ENCODE measurements at places on chromosomes 6 and 20.

GRCh38 chr6:71733970-71734899 lies 152.1 kb upstream of the RIMS1 start:
- DNase-seq, result no peak

DNA sequence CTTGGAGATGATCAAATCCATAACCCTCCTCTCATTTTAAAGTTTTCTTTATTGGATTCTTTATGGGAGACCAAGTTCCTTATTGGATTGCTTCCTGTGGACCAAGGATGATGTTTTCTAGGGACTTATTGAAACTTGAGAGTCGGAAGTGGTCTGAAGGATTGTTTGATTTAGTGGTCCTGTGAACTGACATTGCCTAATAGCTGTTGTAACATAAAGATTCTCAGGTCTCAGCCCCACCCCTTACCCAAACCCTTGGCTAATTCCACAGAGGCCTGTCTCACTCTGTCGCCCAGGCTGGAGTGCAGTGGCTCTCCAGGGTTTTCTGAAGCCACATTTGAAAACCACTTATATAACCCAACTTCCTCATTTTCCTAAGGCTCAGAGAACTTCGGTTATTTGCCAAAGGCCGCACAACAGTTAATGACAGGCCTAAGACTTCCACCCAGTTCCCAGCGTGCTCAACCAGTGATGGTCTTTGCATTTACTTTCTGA lies 77.0 kb downstream of the ATXN1 start:
- DNase-seq, result no peak

- no peak for DNase-seq
Measured at GRCh38 chr6:16334671-16335070, 96.3 kb downstream of the GMPR start.

DNA sequence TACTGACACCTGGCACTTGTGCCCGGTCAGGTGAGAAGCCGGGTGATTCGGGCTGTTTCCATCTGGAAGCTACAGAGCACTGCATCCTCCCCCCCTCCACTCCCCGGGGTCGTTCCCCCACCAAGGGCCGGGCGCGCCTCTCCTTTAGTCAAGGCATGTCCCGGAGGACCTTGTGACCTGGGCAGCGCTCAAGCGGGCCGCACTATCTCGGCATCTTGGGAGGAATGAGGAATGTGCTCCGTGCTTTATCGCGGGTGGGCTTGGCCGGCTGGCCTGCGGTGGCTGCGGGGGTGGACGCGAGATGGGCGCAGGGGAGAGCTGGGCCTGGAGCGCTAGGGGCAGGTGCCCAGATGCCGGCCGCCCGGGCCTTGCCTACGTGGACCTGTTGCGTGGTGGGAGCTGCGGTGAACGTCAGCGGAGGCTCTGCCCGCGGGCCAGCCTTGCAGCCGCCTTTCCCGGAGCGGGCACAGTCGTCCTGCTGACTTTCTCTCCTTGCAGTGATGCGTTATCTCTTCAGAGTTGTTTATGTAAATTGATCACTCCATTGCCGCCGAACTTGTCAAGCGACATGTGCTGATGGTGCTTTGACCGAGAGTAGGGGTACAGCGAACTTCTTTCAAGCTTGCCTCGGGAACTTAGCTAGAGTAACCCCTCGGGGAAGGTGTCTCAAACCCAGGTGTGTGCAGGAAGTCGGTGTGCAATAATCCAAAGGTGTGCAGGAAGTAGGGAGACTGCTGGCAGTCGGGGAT lies 1.1 kb downstream of the LRRC1 start:
- peak; percentile 7 for DNase-seq

DNA sequence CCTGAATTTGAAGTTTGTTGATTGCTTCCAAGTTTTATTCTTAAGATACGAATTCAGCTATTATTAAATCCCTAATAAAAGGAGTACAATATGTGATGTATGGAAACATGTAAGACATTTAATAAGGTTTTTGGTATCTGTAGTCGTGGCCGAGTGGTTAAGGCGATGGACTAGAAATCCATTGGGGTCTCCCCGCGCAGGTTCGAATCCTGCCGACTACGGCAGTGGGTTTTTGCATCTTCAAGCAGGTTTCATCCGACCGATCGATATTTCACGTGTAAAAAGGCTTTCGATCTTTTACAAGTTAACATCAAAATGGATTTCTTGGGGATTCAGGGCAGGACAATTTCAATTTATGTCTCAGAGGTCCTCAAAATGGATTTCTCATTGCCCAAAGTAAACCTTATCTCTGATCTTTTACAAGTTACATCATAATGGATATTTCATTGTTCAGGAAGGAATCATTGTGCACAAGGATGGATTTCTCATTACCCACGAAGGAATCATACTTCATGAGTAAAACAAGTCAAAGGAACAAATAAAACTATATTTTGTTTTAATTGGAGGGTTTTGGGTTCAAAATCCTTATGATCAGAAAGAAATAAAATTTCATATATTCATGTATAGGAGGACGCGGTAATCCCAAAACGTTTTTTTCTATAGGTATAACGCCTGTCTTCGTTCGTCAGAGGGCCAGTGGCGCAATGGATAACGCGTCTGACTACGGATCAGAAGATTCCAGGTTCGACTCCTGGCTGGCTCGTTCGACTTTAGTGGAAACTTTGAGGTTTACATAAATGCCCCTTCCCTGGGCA lies 37.3 kb upstream of the BTN3A2 start:
- peak; percentile 35 for DNase-seq

DNA sequence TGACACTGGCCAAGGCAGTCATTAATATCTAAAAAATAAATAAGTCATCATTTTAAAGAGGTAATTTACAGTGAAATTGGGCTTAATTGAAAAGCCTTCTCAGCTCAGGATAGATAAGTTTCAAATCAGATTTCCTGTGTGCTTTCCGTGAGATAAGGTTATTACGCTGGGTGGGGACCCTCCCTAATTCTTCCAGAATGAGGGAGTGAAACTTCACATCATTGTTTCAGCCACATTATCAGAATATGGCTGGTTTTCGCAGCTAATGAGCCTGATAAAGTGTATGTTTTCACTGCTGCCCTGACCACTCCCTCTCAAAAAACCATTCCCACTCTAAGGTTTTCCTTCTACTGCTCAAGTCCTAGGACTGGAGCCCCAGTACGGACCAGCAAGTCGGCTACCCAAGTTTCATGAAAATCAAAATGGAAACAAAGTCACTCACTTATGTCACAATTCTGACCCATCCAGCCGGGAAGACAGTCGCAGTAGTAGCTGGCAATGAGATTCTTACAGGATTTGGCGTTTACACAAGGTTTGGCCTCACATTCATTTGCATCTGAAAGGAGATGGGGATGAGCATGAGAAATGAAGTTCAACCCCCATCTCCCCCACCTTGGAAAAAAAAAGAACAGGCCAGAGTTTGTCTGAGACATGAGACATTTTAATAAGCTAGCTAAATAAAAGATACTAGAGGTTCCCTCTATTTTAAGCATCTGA lies 24.6 kb downstream of the JAG1 start:
- DNase-seq, result no peak

DNA sequence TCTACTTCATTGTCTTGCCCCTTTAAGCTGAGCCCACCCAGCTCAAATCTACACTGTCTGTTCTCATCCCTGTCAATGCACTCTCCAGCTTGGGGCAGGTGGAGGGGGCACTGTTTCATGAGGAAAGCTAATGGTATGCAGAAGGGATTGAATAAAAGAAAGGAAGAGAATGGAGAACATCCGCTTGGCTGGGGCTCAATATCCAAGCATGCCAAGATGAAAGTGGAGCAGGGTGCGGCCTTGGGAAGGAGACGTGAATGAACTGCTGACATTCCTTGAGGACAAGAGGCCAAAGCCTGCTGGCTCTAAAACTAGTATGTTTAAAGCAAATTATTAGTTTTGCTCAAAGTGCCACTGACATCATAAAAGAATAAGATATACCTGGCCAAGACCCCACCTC lies 24.2 kb downstream of the AKAP12 start:
- DNase-seq, result no peak

DNA sequence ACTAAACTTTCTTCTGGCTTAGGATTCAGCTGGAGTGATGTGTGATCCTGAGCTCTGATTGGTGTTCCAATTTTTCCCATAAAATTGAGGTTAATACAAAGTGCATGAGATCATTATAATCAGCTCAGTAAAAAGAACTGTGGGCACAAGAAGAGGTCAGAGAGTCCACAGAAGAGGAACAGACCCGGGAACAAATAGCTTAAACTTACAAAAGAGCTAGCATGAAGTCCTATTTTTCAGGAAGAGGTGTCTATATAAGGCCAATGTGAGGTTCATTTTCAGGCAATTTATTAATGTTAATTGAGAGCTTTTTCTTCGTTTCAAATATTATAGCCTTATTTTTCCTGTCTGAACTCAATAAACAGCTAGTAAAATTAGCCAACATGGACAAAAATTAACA lies 26.9 kb upstream of the STX11 start:
- DNase-seq, result no peak

- no peak for DNase-seq
Measured at GRCh38 chr6:12516070-12516469, 200.5 kb upstream of the PHACTR1 start.

- no peak for DNase-seq
Measured at GRCh38 chr6:97151601-97152000, 131.4 kb downstream of the MMS22L start.

DNA sequence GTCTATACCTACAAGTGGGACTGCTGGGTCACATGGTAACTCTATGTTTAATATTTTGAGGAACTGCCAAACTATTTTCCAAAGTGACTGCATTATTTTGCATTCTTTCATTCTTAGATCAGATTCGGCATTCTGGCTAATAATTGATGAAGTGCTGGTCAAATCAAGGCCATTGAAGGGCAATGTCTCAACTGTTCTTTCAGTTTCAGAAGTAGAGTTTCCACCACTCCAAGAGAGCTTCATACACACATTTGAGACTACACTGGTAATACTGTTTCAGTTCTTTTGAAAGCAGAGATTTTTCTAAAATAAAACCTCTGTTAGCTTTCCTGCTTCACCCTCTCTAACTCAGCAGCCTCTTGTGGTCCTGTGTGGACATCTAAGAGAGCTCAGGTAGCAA lies 154.5 kb downstream of the CFAP61 start:
- no peak for DNase-seq

DNA sequence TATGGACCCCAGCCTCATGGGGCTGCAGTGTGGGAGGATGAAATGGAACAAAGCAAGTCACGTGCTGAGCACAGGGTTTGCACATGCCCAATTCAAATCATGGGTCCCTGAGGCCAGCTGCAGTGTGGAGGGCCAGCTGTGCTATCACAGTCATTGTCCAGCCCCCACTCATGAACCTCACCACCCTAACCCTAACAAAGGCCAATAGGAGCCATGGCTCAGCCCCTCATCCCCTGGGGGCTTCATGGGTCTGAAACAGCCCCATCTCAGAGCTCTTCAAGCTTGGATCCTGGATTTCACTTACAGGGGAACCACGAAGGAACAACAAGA lies 125.6 kb upstream of the MAFB start:
- DNase-seq, result no peak

DNA sequence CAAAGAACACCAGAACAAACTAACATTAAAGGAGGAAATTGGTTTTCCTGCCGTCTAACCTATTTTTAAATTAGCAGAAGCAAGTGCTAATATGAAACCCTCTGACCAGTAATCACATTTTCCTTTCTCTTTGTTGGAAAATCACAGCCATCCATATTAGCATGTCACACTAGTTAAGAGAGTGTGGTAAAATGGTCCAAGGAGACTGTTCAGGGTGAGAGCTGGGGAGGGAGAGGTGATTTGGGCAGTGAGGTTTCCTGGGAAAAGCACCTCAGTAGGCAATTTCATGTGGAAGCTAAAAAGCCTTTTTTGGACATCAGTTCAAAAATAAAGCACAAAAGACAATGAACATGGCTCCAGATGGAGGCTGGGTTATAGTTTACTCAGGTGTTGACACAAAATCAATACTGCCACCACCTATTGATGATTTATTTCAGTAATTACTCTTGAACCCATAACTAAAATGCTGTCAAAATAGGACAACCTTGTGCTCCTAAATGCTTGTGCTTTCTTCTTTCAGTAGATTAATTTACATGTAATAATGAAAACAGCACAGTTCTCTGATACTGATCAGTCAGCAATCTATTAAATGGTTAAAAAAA lies 333.2 kb downstream of the SAMD5 start:
- no peak for DNase-seq

- DNase-seq, result no peak
Measured at GRCh38 chr6:144820270-144820669, 535.1 kb downstream of the UTRN start.

DNA sequence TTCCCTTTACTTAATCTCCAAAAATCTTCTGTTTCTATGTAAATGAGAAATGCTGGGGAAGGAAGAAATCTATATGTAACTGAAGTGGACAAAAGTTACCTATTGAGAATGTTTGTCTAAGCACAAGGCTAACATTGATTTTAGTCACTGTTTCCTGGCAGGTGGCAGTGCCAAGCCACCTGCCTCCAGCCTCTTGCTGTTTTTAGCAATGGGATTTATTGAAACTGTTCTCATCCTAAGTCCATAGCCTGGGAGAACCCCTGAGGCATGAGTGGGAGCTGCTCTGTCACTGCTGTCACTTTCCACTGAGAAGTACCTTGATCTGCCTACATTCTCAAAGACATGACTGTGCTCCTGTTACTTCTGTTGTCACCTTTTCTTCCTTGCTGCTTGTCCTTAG lies 14.7 kb downstream of the ENPP3 start:
- DNase-seq, result no peak

DNA sequence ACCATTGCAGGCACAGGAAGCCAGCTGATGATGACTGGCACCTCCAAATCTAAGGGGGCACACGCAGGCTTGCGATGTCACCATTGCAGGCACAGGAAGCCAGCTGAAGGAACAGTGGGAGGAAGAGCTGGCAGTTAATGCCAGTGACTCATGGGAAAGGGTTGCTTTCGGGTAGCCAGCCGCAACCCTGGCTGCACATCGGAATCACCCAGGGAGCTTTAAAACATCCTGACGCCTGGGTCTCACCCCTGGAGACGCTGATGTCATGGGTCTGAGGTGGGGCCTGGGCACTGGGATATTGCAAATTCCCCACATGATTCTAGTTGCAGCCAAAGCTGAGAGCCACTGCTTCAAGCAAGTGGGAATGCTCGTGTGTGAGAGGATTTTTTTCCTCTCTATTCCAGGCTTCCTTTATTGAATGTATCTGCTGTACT lies 16.1 kb upstream of the CCN6 start:
- DNase-seq, result no peak

- no peak for DNase-seq
Measured at GRCh38 chr20:33826270-33826897, 15.2 kb downstream of the CHMP4B start.

GRCh38 chr20:44460795-44461141 lies 14.9 kb upstream of the TTPAL start:
- DNase-seq, result no peak

All from stimulated activated naive B cell treated with anti-CD40 and anti-IgM and Interleukin-4, amounts not matched to agents 10 μg/mL and 1 μg/mL and 100 μg/mL, for 72 hours (primary cell).